ENCODE measurements at places on chromosomes 1 and 21.

- DNase-seq: no peak
Observed at GRCh38 chr1:109905491-109905890, 5.2 kb upstream of the CSF1 start.

GRCh38 chr1:218395916-218396315 is 50.8 kb downstream of the TGFB2 start:
- DNase-seq: peak; percentile 19

GRCh38 chr1:172399756-172400721 is 20.4 kb upstream of the C1orf105 start:
- DNase-seq: no peak

GRCh38 chr1:186195377-186195931 is 179.6 kb downstream of the TPR start:
- peak; percentile 56 for DNase-seq

- DNase-seq: no peak
Observed at GRCh38 chr1:232709386-232709785, 79.5 kb upstream of the SIPA1L2 start.

- no peak for DNase-seq
Observed at GRCh38 chr1:2871246-2871815, 69.8 kb upstream of the TTC34 start.

DNA sequence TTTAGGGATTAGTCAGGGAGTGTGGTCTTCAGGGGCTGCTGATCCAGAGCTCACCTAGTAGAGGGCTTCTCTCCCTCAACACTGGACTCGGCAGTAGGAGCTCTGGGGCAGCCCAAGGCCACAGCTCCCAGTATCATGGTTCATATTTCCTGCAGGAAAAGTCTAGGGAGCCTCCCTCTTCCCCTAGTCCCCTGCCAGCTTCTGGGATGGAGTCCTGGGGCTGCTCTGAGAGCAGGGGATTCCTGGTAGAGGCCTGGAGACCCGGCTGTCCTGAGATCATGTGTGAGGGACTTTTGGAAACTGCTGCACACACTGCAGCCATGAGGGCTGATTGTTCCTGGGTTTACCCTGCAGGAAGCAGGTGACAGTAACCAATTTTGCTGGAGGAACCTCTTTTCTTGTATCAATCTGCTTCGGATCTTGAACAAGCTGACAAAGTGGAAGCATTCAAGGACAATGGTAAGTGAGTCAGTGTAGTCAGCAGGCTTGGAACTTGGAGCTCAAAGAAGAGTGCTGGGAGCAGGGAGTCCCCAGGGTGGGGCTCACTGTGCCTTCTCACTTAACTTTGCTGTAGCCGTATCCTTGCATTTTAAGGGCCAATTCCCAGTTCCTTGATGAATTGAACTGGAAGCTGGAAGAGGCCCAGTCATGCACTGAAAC is 16.3 kb downstream of the STRIP1 start:
- peak; percentile 43 for DNase-seq

DNA sequence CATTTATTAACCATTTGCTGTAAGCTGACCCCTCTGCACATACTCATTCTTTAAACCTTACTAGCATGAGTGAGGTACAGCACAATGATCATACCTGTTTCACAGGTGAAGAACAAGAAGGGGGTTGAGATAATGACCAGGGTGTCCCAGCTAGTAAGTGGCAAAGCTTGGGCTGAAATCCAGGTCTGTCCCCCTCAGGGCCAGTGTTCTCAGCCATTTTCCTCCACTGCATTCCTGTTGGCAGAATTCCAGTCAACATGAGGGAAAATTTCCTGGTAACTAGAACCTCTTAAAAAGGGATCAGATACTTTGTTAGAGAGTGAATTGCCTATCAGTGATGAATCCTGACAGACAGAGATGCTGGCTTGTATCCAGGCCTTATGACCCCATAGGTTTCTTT is 48.1 kb downstream of the SPATA46 start:
- DNase-seq: no peak

DNA sequence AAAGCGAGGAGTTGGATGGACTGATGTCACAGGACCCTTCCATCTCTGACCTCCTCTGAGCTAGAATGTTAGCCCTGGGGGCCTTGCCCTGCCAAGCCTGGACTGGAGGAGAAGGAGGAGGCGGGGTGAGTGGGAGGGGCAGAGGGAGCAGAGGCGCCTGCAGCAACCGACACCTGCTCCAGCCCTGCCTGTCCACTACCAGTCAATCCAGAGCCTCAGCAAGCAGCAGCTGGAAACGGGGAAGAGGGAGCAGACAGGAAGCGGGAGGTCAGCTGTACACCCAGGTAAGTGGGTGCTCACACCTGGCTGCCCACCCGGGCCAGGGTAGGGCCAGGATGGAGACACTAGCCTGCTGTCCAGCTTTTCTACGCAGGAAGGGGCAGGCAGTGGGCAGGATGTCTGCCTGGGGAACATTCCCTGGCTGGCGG is at the start of gene IGFN1:
TSS of gene IGFN1 (plus strand) at position 201 of the 428 bp plus-strand sequence. CDS start 2,470 bp downstream, outside the sequence.
- DNase-seq: no peak

GRCh38 chr21:38322311-38322950 is 65.6 kb downstream of the KCNJ15 start:
- peak; percentile 68 for DNase-seq

DNA sequence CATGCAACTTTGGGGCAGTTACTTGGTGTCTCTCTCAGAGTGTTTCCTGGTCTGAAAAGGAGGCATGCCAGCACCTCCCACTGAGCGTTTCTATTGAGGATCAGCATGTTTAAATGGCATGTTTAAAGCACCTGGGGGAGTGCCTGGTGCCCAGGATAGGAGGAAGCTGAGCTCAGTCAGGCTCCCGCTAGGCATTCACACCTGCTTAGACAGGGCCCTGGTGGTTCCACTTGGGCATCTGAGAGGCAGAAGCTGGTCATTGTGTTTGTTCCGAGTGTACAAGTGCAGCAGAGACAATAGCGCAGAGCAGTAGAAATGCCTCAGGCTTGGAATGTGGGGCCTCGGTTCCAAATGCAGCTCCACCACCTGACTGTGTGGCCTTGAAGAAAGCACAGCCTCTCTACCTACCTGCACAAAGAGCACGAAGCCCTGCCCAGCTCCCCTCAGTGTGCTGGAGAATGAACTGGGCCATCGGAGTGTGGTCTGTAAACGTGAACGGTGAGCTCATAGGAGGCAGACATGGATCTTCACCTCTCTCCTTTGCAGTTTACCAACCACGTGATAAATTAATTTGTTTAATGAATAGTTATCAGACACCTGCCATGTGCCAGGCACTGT is 20.3 kb upstream of the TMEM222 start:
- no peak for DNase-seq

DNA sequence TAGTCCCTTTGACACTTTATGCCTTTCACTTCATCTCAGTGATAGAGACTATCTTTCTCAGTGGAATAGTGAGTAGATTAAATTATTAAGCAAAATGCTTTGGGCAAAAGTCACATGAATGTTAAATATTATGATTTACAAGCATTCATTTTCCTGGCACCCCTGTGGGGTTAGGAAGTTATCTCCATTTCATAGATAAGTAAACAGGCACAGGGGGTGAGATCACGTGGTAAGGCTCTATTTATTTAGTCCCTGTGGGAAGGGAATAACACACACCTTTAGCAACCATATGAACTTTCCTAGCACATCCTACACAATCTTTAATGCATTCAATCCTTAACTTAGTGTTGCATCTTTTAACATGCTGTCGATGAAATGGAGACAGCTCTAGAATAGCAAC is 12.3 kb downstream of the PSMB2 start:
- DNase-seq: no peak

GRCh38 chr1:53180226-53180625 is 16.4 kb upstream of the CPT2 start:
- peak; percentile 80 for DNase-seq

DNA sequence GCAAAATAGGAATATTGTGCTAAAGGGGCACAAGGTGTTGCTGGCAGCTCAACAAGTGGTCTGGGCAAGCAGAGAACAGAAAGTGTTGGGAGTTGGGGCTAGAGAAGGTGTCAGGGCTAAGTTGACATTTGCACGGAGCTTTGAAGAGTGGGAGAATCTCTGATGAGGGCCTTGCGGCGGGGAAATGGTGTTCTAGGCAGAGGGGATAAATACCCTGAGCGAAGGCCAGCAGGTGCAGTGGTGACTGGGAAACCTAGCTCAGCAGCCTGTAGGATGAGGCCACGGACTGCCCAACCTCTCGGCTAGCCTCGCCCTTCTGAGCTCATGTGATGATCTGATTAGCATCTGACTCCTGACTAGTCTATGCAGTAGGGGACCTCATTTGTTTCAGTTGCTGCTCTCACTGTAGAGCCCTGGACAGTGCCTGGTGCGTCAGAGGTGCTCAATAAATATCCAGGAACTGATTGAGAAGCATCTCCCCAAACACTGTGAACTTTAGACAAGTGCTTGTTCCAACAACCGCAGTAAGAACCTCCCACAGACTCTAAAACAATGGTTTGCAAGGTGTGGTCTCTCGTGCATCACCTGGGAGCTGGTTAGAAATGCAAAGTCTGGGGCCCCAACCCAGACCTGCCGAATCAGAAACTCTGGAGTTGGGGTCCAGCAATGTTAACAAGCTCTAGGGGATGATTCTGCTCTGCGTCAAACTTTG is 1.0 kb upstream of the FOXO6 start:
- DNase-seq: no peak

GRCh38 chr1:111463029-111463683 is 10.6 kb upstream of the C1orf162 start:
- peak; percentile 53 for DNase-seq

DNA sequence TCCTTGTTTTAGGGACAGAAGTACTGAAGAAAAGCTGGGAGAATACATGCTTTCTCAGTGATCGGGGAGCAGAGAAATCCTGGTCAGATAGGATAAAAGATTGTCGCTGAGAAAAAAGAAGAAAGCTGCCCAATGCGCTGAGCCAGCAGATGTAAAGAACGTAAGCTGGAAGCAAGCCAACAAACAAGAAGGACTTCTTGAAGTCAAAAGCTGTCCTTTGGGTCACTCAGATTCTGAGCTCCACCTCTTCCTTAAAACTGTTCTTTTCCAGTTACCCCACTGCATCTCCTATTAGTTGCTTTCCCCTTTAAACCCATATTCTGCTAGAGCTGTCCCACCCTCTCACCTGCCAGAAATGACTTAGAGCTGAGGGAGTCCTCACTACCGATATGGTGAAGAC is 64.8 kb downstream of the GPR137B start:
- no peak for DNase-seq

- no peak for DNase-seq
Observed at GRCh38 chr1:175600721-175601440, 142.5 kb downstream of the TNR start.

GRCh38 chr21:40732253-40733023 is 114.5 kb downstream of the DSCAM start:
- peak; percentile 71 for DNase-seq

DNA sequence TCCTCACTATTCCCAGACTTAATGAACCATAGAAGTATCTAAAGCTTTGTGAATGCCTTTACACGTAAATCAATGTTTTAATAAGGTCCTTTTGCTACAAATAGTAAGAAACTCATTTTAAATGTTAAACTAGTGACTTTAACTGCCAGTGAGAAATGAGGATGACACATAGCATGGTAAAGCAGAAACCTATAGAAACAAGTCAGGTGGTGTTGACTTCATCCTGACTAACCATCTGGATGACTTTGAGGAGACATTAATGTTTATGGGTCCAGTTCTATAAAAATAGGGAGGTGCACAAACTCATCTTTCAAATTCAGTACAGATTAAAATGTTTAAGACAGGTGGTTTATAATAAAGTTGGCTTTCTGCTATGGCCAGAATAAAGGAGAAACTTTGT is 85.4 kb downstream of the COLGALT2 start:
- DNase-seq: no peak

DNA sequence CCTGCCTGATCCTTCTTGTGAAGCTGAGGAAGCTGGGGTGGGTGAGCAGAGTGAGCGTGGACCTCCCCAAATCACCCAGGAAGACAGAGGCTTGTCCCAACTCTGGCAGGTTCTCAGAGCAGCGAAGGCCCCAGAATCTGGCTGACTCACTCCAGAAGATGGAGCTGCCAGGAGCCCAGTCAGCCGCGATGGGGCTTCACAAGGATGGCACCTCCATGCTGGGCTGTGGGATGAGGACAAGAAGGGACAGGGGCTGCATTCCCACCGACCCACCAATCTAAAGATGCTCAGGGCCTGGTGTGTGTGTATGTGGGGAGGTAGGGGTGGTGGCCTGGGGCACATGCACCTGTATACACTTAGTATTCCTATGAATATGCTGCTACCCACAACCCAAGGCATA is 52.9 kb downstream of the ATP1A1 start:
- no peak for DNase-seq

DNA sequence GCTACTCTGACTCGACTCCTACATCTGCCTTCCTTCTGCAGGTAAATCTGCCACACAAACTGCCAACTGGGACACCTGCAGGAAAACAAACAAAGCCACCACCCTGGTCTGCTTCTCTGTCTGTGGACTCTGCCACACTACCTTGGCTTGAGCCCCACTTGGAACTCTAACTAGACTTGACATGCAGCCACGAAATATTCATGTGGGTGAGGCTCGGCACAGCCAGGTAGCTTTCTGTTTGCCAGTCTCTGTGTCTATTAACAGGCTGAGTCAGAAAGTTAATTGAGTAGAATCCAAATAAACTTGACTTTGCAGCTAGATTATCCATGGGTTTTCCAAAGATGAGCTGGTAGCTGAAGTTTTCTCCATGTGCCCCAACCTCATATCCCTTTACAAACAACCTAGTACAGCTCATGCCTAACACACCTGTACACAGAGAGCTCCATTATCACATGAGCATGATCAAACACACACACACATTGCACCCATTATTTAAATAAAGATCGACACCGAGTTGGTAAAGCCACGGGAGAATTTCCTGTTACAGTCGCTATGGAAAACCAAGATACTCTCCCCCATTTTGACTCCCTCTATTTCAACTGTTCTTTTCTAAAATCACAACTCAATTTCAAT is 808 bp downstream of the C1orf116 start:
- no peak for DNase-seq

- DNase-seq: peak; percentile 88
Observed at GRCh38 chr1:159653201-159653600, 61.2 kb downstream of the CRP start.

DNA sequence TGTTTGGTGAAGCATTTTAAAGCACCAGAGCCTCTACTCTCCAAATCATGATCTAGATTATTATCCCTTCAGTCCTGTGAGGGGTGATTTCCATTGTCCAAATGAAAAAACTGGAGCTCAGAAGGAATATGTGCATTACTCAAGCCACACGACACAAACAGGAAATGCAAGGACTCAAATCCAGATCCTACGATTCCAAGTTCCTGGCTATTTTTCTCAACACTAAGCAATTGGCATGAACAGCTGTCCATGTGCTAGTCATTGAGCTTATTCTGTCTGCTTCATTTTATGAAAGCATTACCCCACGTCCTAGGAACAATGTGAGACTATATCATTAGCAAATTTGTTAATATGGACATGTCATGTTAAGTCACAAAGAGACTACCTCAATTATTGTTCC is 273.1 kb upstream of the LYPLAL1 start:
- no peak for DNase-seq
